ENCODE measurements at places on chromosomes 4 and X.

GRCh38 chr4:80139671-80140070 lies 57.6 kb upstream of the PRDM8 start:
- no peak overlapping the region for H3K4me3 ChIP-seq
- DNase-seq, result no peak
- no peaks in the 10 kb centered on the region for H3K27me3 ChIP-seq
- no peaks in the 10 kb centered on the region for H3K36me3 ChIP-seq

- no peaks in the 10 kb centered on the region for H3K36me3 ChIP-seq
- no peaks in the 10 kb centered on the region for H3K27me3 ChIP-seq
- no peak for DNase-seq
- no peak overlapping the region for H3K4me3 ChIP-seq
- H3K4me1 ChIP-seq, result no peaks in the 10 kb centered on the region
Observed at GRCh38 chr4:7552466-7552865, 117.7 kb upstream of the PSAPL1 start.

GRCh38 chr4:102500352-102500695 lies 835 bp upstream of the NFKB1 start:
- no peaks in the 10 kb centered on the region for H3K27me3 ChIP-seq
- peaks cover 4% of the 10 kb centered on the region for H3K4me1 ChIP-seq
- H3K27ac ChIP-seq, result peak overlapping the region; percentile 86

- no peak overlapping the region for H3K27ac ChIP-seq
- no peaks in the 10 kb centered on the region for H3K36me3 ChIP-seq
- H3K27me3 ChIP-seq, result no peaks in the 10 kb centered on the region
- no peak overlapping the region for H3K4me3 ChIP-seq
- H3K4me1 ChIP-seq, result no peaks in the 10 kb centered on the region
Observed at GRCh38 chrX:36908801-36909675, 99.1 kb upstream of the FAM47C start.

GRCh38 chr4:72410158-72410557 lies 158.9 kb downstream of the ADAMTS3 start:
- H3K27ac ChIP-seq, result no peak overlapping the region
- DNase-seq, result no peak
- H3K27me3 ChIP-seq, result no peaks in the 10 kb centered on the region
- H3K4me3 ChIP-seq, result no peak overlapping the region
- H3K36me3 ChIP-seq, result no peaks in the 10 kb centered on the region

GRCh38 chrX:74248889-74249288 lies 55.1 kb upstream of the ZCCHC13 start:
- no peaks in the 10 kb centered on the region for H3K27me3 ChIP-seq
- H3K4me1 ChIP-seq, result no peaks in the 10 kb centered on the region
- DNase-seq, result peak; percentile 50
- H3K36me3 ChIP-seq, result no peaks in the 10 kb centered on the region
- H3K27ac ChIP-seq, result no peak overlapping the region

DNA sequence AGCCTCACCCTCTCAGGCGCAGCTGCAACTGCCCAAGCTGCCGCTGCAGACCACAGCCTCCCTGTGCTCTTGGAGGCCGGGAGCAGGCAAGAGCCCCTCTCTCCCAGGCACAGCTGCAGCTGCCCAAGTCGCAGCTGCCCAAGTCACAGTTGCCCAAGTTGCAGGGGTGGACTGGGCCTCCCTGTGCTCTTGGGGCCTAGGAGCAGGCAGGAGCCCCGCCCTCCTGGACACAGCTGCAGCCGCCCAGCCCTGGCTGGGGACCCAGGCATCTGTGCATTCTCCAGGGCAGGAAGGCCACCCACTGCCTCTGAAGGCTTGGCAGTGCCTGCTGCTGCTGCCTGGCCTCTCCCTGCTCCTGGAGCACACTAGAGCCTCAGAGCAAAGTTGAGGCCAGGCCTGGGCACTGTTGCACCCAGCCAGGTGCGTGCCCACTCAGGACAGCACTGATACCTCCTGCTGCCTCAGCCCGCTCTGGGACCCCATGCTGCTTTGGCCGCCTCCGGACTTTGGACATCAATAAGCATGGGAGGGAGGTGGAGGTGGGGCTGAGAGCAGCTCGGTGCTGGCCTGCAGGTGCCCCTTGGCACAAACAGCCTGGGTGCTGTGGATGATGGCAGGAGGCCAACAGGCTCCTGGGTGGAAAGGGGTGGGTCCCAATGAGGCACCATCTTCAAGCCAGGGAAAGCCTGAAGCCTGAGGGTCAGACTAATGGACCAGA lies 247.5 kb downstream of the PDGFC start:
- no peaks in the 10 kb centered on the region for H3K4me1 ChIP-seq
- H3K27me3 ChIP-seq, result no peaks in the 10 kb centered on the region
- no peak overlapping the region for H3K27ac ChIP-seq
- no peak for DNase-seq
- no peak overlapping the region for H3K4me3 ChIP-seq

- H3K36me3 ChIP-seq, result no peaks in the 10 kb centered on the region
- H3K27me3 ChIP-seq, result no peaks in the 10 kb centered on the region
- peak overlapping the region; percentile 82 for H3K4me3 ChIP-seq
- DNase-seq, result peak; percentile 42
Observed at GRCh38 chr4:7938266-7938608, 1.4 kb downstream of the AFAP1 start.

DNA sequence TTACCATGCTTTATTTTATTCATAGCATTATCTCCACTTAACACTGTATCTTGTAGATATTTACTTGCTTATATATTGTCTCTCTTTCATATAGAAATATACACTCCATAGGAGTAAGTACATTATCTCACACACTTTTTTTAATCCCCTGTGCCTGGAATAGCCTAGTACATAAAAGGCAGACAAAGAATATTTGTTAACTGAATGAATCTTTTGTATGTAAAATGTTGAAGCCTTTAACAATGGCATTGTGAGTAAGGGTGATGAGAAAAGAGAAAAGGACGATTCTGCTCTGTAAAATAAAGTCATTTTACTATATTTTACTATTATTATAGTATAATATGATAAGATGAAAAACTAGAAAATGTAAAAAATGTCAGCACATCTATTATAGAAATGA lies 97.7 kb upstream of the PDHA2 start:
- H3K27me3 ChIP-seq, result no peaks in the 10 kb centered on the region
- no peak overlapping the region for H3K27ac ChIP-seq
- no peaks in the 10 kb centered on the region for H3K4me1 ChIP-seq
- no peak overlapping the region for H3K4me3 ChIP-seq

DNA sequence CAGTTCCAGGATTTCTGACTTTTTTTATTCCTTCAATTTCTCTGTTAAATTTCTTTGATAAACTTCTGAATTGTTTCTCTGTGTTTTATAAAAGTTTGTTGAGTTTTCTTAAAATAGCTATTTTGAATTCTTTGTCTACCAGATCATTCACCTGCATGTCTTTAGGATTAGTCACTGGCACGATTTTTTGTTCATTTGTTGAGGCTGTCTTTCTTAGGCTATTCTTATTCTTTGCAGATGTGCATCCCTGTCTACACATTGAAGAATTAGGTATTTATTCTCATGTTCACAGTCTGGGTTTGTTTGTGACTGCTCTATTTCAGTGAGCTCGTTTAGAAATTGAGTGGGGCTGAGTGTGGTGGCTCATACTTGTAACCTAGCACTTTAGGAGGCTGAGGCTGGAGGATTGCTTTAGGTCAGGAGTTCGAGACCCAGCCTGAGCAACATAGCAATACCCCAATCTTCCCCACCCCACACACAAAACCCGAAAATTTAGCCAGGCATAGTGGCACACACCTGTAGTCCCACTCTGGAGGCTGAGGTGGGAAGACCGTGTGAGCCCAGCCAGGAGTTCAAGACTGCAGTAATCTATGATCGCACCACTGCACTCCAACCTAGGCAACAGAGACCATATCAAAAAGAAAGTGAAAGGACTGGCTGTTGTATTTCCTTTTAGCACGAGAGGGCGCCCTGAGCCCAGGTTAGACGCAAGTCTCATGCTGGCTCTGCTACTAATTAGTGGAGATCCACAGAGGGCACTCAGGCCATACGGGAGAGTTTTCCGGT lies 42.0 kb downstream of the F8 start:
- peak overlapping the region; percentile 55 for H3K4me3 ChIP-seq
- H3K27me3 ChIP-seq, result no peaks in the 10 kb centered on the region
- no peak overlapping the region for H3K27ac ChIP-seq
- DNase-seq, result peak; percentile 69

- H3K4me3 ChIP-seq, result peak overlapping the region; percentile 71
- H3K36me3 ChIP-seq, result no peaks in the 10 kb centered on the region
- DNase-seq, result peak; percentile 70
- H3K4me1 ChIP-seq, result peaks cover 5% of the 10 kb centered on the region
Observed at GRCh38 chr4:169009286-169010124, 550 bp downstream of the CBR4 start.

DNA sequence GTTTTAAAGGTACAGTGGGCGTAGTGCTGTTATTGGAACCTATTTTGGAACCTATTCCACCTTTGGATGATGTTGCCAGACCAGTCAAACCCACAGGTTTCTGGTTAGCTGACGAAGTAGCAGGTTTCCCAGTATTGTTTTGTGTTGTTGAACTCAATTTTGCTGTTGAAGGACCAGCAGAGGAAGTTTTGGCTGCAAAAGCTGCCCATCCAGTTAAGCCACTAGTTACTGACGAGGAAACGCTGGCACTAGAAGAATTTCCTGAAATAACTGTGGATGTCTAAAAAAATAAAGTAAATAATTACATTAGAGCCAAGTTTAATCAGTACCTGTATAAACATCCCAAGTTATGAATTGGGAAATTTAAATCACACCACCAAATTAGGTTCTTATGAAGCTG lies 25.5 kb downstream of the INTS12 start:
- H3K27me3 ChIP-seq, result no peaks in the 10 kb centered on the region
- H3K27ac ChIP-seq, result no peak overlapping the region
- no peaks in the 10 kb centered on the region for H3K4me1 ChIP-seq
- H3K36me3 ChIP-seq, result peaks cover 3% of the 10 kb centered on the region
- H3K4me3 ChIP-seq, result no peak overlapping the region

DNA sequence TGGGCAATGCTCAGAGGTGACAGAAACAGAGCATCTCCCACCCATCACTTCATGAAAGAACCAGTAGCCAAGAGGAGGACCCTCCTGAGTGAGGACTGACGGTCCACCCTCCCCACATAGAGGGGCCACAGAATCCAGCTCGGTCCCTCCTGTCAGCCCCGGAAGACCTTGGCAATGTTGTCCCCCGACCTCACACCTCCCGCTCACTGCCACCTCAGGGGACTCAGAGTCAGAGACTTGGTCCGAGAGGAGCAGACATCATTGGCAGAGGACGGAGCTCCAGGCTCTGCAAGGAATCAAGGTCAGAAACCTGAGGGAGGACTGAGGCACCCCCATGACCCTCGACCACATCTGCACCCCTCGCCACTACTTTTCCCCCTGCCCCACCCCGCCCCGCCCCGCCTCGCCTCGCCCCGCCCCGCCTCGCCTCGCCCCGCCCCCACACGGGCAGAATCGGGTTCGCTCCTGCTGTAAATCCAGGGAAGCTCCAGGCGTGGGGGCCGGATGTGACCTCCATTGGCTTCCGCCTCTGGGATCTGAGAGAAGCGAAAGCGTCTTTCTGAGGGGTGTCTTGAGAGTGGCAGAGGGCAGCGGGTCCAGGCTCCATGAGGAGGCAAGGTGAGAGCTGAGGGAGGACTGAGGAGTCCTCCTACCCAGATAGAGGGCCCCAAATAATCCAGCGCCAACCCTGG lies at the start of gene MAGEA11:
Gene MAGEA11, plus strand, starts transcription at position 516 of the 692 bp plus-strand sequence. CDS start 1,100 bp downstream, outside the sequence.
- H3K27ac ChIP-seq, result no peak within 1 kb of the TSS
- no peaks in the 10 kb centered on the region for H3K36me3 ChIP-seq
- H3K27me3 ChIP-seq, result no peaks in the 10 kb centered on the region

DNA sequence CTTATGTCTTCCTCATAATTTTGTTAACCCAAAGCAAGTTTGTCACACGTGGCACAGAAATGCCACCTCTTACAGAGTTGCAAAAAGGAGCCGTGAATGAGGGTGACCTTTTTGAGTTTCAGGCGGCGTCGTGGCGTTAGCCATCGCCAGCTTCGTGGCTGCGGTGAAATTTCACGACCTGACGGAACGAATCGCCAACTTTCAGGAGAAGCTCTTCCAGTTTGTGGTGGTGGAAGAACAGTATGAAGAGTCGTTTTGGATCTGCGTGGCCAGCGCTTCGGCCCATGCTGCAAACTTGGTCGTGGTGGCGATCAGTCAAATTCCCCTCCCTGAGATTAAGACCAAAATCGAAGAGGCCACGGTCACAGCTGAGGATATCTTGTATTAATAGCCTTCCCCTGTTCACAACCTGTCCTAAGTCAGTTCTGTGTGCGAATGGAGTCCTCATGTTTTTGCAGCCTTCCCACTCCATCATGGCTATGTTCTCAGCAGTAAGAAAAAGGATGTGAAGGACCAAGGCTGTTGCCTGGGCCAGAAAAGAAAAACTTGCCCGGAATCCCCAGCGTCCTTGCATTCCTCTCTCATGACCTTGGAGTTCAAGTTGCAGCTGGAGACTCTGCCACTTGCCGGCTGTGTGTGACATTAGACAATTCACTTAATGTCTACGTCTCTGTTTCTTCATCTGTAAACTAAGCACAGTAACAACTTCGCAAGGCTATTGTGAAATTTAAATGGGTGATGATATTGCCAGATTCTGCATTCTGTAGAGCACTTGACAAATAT lies 11.9 kb downstream of the CLRN2 start:
- no peak for DNase-seq
- H3K4me1 ChIP-seq, result no peaks in the 10 kb centered on the region
- no peaks in the 10 kb centered on the region for H3K27me3 ChIP-seq

GRCh38 chr4:166198516-166199310 lies 325.7 kb downstream of the TLL1 start:
- no peaks in the 10 kb centered on the region for H3K4me1 ChIP-seq
- H3K4me3 ChIP-seq, result no peak overlapping the region
- DNase-seq, result no peak
- H3K36me3 ChIP-seq, result no peaks in the 10 kb centered on the region

GRCh38 chrX:47068214-47068613 lies 10.0 kb upstream of the RGN start:
- H3K27ac ChIP-seq, result no peak overlapping the region
- no peaks in the 10 kb centered on the region for H3K36me3 ChIP-seq
- no peak for DNase-seq
- no peak overlapping the region for H3K4me3 ChIP-seq
- no peaks in the 10 kb centered on the region for H3K27me3 ChIP-seq

GRCh38 chr4:54961357-54961975 lies 163.9 kb downstream of the KDR start:
- no peaks in the 10 kb centered on the region for H3K27me3 ChIP-seq
- no peak overlapping the region for H3K4me3 ChIP-seq
- H3K4me1 ChIP-seq, result peaks cover 11% of the 10 kb centered on the region
- DNase-seq, result peak; percentile 56
- no peak overlapping the region for H3K27ac ChIP-seq
- no peaks in the 10 kb centered on the region for H3K36me3 ChIP-seq

DNA sequence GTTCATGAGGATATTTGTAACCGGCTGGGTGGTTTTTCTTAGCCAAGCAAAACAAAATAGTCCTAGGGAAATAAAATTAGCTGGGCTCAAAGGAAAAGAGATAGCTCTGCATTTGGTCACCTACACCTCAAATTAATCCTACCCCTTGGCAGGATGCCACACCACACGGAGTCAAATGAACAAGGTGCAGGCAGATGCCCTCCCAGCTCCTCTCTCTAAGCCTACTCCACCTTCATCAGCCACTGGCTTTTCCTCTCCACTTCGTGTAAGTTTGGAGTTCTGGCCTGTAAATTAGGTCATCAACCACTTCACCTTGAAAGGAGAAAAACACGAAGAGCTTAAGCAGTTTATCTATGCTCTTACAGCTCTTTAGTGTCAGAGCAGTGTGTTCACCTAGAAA lies 1.4 kb downstream of the DDIT4L start:
- no peak for DNase-seq
- H3K4me3 ChIP-seq, result peak overlapping the region; percentile 72
- H3K27me3 ChIP-seq, result no peaks in the 10 kb centered on the region
- no peaks in the 10 kb centered on the region for H3K36me3 ChIP-seq

Measured in fibroblast of lung (primary cell).